ENCODE measurements at places on chromosomes 5 and 9.

- DNase-seq, result no peak
Observed at GRCh38 chr5:115297031-115297430, 577 bp upstream of the CCDC112 start.

- DNase-seq, result no peak
Observed at GRCh38 chr9:37917801-37918664, 14.1 kb upstream of the SLC25A51 start.

DNA sequence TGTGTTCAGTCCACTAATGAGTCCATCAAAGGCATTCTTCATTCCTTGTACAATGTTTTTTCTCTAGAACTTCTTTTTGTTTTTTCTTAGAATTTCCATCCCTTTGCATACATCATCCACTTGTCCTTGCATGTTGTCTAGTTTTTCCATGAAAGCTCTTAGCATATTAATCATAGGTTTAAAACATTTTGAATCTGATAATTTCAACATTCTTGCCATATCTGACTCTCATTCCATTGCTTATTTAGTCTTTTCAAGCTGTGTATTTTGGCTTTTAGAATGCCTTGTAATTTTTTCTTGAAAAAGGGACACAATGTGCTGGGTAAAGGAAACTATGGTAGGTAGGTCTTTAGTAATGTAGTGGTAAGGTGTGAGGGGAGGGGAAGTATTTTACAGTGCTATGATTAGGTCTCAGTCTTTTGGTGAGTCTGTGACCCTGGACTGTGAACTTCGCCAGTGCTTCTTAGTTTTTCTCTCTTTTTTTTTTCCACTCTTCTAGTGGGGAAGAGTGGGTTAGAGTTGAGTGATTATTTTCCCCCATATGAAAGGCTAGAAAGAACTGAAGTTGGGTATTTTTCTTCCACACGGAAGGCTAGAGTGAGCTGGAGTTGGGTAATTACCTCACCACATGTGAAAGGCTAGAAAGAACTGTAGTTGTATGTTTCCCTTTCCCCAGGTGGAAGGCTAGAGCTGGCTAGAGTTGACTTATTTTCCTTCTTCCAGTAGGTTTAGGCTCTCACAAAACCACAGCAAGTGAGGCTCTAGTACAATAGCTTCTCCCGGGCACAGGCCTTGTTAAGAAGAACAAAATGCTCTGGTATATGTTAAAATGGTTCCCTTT is 172.1 kb downstream of the SNX18 start:
- no peak for DNase-seq

DNA sequence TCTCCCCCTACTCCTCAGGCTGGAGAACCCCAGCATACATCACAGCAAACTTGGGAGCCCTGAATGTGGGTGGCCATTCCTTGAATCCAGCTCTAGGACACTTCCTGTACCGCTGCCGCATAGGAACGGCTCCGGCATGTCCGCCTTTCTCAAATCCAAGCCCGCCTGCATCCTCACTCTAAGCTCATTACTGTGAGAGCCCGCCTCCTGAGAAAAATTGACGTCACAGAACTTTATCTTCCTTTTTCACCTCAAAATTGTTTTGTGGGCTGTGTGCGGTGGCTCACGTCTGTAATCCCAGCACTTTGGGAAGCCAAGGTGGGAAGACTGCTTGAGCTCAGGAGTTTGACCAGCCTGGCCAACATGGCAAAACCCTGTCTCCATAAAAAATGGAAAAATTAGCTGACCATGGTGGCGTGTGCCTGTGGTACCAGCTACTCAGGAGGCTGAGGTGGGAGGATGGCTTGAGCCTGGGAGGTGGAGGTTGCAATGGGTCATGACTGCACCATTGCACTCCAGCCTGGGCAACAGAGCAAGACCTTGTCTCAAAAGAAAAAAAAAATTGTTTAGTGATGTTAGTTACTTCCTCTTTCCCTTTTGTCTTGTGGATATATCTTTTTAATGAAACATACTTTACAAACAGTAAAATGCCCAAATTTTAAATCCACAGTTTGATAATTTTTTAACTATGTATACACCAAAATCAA is 22.8 kb downstream of the RNF44 start:
- DNase-seq, result no peak

- no peak for DNase-seq
Observed at GRCh38 chr5:148811756-148812155, 14.7 kb upstream of the ADRB2 start.

- DNase-seq, result no peak
Observed at GRCh38 chr5:116703941-116704340, 129.3 kb upstream of the SEMA6A start.

Data from renal cortex interstitium (tissue), 15 donors.